Neural crest cell (in vitro differentiated cells): ENCODE measurements at places on chromosomes 11 and 22. TPM values are rescaled to one million over a fixed set of nuclear protein-coding genes. Genes with fewer than 3 reads are reported as not detected.

TRPM5 gene
- total RNA-seq, result 0.09 TPM in 2 replicates

VPS51 gene
- total RNA-seq, result 76.5 and 94.3 TPM in 2 replicates

PAMR1 gene
- total RNA-seq, result 0.21 and 0.66 TPM in 2 replicates

TUBA8 gene
- total RNA-seq, result 2.0 and 2.8 TPM in 2 replicates

PKP3 gene
- 0.42 and 1.7 TPM in 2 replicates for total RNA-seq

LSP1 gene
- not detected in 2 replicates for total RNA-seq

DNA sequence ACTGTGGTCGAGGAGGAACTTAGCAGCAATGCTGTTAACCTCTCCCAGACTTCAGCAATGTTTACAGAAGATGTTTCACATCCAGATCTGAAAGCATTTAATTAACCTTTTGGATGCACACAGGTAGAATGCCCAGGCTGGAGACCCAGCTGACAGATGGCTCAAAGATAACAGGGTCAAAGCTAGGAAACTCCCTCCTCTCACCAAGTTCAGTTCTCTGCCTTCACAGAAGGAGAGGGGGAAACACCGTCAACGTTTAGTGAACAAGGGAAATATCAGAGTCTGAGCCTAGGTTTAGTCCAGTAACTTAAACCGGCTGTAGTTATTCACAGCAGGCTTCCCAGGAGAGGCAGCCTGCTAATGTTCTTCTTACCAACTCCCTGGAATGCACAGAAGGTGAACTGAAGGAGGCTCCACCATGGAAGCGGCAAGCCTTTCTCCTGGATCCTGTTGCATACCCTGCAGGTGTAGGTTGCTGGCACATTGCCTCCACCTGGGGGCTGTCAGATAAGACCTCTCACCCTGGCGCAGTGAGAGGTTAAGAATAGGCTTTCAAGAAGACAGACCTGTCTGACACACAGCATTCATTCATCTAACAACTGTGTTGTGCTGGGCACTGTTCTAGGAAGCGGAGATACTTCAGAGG, 23.5 kb upstream of the ANKK1 start:
- H3K4me3 ChIP-seq, result no peak overlapping the region
- H3K36me3 ChIP-seq, result peaks cover 13% of the 10 kb centered on the region
- no peaks in the 10 kb centered on the region for H3K27me3 ChIP-seq
- no peak overlapping the region for H3K27ac ChIP-seq

DNA sequence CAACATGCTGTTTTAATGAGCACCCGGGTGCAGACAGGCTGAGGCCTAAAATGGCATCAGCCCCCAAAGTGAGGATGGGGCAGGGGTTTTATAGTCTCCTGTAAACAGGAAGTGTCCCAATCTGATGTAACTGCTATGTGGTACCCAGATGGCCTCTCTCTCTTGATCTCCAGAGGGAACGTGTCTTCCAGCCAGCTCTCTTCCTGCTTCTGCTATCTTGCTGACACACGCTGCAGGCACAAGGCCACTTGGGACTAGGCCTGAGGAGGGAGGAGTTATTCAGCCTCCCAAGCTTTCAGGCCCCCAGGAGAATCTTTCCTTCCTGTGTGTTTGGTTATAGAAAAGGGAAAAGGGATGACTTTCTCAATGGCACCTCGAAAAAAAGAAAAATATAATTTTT, 11.4 kb upstream of the VSTM5 start:
- no peak for DNase-seq
- H3K27ac ChIP-seq, result no peak overlapping the region
- no peaks in the 10 kb centered on the region for H3K27me3 ChIP-seq
- no peak overlapping the region for H3K4me3 ChIP-seq
- no peaks in the 10 kb centered on the region for H3K36me3 ChIP-seq

DNA sequence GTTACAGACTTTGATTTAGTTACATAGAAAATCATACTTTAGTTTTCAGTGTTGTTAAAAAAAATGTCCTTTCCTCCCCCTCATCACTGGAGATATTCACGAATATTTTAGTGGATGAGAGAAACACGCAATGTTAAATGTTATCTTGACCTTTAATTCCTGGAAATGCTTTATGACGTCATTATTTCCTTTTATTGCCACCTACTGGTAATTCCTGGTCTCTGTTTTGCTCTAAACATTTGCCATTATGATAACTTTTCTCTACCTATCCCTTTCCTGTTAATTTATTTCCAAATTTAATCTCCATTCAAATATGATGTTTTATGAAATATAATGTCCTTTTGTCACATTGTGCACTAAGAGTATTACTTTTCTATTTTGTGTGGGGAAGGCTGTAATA, 770.6 kb downstream of the FAM181B start:
- H3K4me3 ChIP-seq, result no peak overlapping the region
- no peaks in the 10 kb centered on the region for H3K4me1 ChIP-seq
- no peaks in the 10 kb centered on the region for H3K27me3 ChIP-seq
- no peak overlapping the region for H3K27ac ChIP-seq
- no peak for DNase-seq
- H3K36me3 ChIP-seq, result no peaks in the 10 kb centered on the region

DNA sequence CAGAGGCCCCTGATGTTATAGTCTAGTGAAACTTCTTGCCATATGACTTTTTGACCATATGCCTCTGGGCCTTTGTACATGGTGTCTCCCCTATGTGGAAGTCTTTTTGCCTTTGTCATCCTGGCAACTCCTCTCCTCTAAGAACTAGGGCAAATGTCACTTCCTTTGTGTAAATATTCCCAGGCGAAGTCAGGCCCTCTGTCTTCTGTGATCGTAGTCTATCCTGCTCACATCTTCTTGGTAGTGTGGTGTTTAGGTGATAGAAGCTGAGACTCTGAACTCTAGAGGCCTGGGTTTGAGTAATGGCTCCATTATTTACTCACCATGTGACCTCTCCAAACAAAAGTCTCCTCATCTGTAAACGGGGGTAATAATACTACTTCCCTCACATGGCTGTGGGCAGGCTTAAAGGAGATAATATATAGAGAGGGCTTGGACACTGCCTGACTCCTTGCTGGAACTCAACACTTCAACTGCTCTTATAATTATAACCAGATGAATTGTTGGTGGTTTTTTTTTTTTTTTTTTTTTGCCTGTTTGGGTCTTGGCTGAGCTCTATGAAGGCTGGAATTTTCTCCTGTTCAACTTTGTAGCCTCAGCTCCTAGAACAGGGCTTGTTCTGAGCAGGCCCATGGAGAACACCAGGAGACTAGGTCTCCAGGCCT, 43.8 kb downstream of the INSC start:
- no peak for DNase-seq
- peaks cover 28% of the 10 kb centered on the region for H3K4me1 ChIP-seq
- H3K27me3 ChIP-seq, result no peaks in the 10 kb centered on the region
- peaks cover 3% of the 10 kb centered on the region for H3K36me3 ChIP-seq
- H3K27ac ChIP-seq, result peak overlapping the region; percentile 32
- H3K4me3 ChIP-seq, result no peak overlapping the region

- H3K36me3 ChIP-seq, result no peaks in the 10 kb centered on the region
- no peak overlapping the region for H3K4me3 ChIP-seq
- no peak for DNase-seq
Measured at GRCh38 chr11:88117281-88117858, 57.9 kb downstream of the RAB38 start.

GRCh38 chr11:12864316-12865156, 144.6 kb upstream of the RASSF10 start:
- DNase-seq, result no peak
- H3K27me3 ChIP-seq, result no peaks in the 10 kb centered on the region
- H3K4me1 ChIP-seq, result peaks cover 68% of the 10 kb centered on the region
- peak overlapping the region; percentile 56 for H3K4me3 ChIP-seq
- H3K27ac ChIP-seq, result peak overlapping the region; percentile 94

DNA sequence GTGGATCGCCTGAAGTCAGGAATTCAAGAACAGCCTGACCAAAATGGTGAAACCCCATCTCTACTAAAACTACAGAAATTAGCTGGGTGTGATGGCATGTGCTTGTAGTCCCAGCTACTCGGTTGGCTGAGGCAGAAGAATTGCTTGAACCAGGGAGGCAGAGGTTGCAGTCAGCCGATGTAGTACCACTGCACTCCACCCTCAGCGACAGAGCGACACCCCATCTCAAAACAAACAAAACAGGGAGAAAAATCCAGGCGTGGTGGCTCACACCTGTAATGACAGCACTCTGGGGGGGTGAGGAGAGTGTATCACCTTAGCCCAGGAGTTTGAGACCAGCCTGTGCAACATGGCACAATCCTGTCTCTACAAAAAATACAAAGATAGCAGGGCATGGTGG, 802.3 kb upstream of the ARHGAP42 start:
- no peaks in the 10 kb centered on the region for H3K27me3 ChIP-seq
- no peak for DNase-seq
- no peak overlapping the region for H3K27ac ChIP-seq
- no peaks in the 10 kb centered on the region for H3K36me3 ChIP-seq

DNA sequence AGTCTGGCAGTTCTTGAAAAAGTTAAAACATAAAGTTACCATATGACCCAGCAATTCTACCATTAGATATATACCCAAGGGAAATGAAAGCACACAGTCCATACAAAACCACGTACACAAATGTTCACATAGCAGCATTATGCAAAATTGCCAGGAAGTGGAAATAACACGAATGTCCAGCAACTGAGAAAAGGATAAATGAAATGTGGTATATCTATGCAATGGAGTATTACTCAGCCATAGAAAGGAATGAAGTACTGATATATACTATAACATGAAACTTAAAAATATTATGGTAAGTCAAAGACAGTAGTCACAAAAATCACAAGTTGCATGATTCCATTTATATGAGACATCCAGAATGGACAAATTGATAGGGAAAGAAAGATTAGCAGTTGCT, 57.9 kb downstream of the C2CD3 start:
- no peaks in the 10 kb centered on the region for H3K4me1 ChIP-seq
- H3K4me3 ChIP-seq, result no peak overlapping the region
- H3K36me3 ChIP-seq, result peaks cover 57% of the 10 kb centered on the region
- no peak overlapping the region for H3K27ac ChIP-seq
- DNase-seq, result no peak

DNA sequence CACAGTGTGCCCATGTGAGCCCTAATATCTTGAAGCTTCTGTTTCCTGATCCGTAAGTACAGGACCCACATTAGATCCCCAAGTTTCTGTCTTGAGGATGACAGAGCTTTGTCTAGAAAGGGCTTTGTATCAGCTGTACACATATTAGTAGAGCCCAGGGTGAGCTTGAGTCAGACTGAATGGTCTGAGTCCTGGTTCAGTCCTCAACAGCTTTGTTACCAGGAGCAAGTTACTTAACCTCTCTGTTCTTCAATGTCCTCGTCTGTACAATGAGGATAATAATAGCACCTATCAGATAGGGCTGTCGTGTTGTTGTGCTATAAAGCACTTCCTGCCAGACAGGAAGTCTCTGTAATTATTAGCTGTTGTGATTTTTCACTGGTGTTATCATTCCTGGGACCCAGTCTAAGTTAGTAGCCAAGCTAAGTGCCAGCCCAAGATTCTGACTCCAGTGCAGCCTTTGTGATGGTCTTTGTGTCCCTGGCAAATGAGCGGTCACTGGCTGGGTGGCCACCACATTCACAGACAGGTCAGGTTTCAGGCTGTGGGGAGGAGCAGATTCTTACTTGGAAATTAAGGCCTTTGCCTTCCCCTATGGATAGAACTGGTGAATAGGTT, 6.8 kb downstream of the TOM1 start:
- no peaks in the 10 kb centered on the region for H3K36me3 ChIP-seq
- peaks cover 28% of the 10 kb centered on the region for H3K4me1 ChIP-seq
- no peak for DNase-seq
- no peak overlapping the region for H3K4me3 ChIP-seq
- H3K27me3 ChIP-seq, result no peaks in the 10 kb centered on the region

GRCh38 chr11:47468598-47469214, 19.8 kb upstream of the RAPSN start:
- H3K27me3 ChIP-seq, result no peaks in the 10 kb centered on the region
- no peak overlapping the region for H3K4me3 ChIP-seq
- peaks cover 36% of the 10 kb centered on the region for H3K4me1 ChIP-seq
- H3K36me3 ChIP-seq, result peaks cover 24% of the 10 kb centered on the region

- no peak for DNase-seq
- H3K27me3 ChIP-seq, result peaks cover 5% of the 10 kb centered on the region
- no peak overlapping the region for H3K27ac ChIP-seq
- peaks cover 7% of the 10 kb centered on the region for H3K4me1 ChIP-seq
- no peak overlapping the region for H3K4me3 ChIP-seq
Measured at GRCh38 chr11:134513585-134514120, 101.6 kb upstream of the B3GAT1 start.

GRCh38 chr11:64723907-64724862, 1.2 kb upstream of the NRXN2 start:
- peak overlapping the region; percentile 83 for H3K4me3 ChIP-seq
- H3K36me3 ChIP-seq, result no peaks in the 10 kb centered on the region
- no peak for DNase-seq
- peaks cover 50% of the 10 kb centered on the region for H3K27me3 ChIP-seq

DNA sequence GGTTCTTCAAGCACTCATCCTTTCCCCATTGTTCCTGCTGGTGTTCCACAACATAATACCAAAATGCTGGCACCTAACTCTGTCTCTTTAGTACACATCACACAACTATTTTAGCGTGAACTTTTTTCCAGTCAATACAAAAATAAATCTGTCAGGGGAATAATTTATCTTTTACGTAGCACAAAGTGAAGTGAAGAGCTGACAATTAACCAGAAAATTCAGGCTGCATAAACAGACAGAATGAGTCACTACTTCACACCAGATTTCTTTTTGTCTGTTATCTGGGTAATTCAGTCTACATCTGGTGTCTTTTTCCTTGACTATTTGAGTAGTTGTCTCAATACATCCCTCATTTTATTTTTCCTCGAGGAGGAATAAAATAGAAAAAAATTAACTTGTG, 7.9 kb upstream of the ETS1 start:
- no peaks in the 10 kb centered on the region for H3K4me1 ChIP-seq
- no peak overlapping the region for H3K4me3 ChIP-seq
- H3K36me3 ChIP-seq, result no peaks in the 10 kb centered on the region
- peaks cover 56% of the 10 kb centered on the region for H3K27me3 ChIP-seq

DNA sequence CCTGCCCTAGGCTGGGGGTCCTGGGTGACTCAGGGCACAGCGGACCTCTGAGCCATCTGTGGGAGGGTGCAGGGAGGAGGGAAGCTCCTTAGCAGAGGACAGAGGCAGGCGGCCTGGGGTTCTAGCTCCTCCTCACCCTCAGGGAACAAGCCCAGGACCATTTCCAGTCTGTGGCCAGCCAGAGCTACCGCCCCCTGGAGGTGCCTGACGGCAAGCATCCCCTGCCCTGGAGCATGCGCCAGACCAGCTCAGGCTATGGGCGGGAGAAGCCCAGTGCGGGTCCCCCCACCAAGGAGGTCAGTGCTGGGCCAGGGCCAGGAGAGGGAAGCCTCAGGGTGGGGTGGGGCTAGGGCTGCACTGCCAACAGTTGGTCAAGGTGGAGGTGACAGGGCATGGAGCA, 26.0 kb upstream of the LRRC10B start:
- H3K4me3 ChIP-seq, result no peak overlapping the region
- no peak overlapping the region for H3K27ac ChIP-seq
- peaks cover 49% of the 10 kb centered on the region for H3K4me1 ChIP-seq
- H3K36me3 ChIP-seq, result no peaks in the 10 kb centered on the region
- DNase-seq, result peak; percentile 67
- no peaks in the 10 kb centered on the region for H3K27me3 ChIP-seq

DNA sequence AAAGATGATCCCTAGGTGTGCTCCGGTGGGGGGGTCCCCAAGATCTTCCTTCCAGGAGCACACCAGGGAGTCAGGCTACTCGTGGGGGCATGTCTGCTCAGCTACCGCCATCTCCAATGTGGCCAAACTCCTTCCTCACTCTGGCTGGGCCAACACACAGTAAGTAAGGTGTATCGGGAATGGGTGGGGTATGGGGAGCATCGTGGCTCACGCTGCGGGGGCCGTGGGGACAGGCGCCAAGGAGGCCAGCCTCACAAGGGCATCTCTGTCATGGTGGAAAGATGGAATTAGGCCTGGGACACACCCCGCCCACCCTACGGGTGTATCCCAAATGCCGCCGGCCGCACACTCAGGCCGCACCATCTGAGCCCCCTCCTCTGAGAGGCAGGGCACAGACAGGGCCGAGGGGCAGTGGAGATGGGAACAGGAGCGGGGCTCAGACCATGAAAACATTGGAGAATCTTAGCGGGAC, 8.3 kb downstream of the IGF2 start:
- no peak overlapping the region for H3K27ac ChIP-seq
- no peak overlapping the region for H3K4me3 ChIP-seq
- H3K27me3 ChIP-seq, result peaks cover 39% of the 10 kb centered on the region
- H3K36me3 ChIP-seq, result no peaks in the 10 kb centered on the region
- DNase-seq, result no peak
